CD4-positive, alpha-beta T cell (primary cell): ENCODE measurements at places on chromosomes 2 and 18. TPM values are rescaled to one million over a fixed set of nuclear protein-coding genes. Genes with fewer than 3 reads are reported as not detected.

- H3K27me3 ChIP-seq: no peaks in the 10 kb centered on the region
- DNase-seq: no peak
- H3K27ac ChIP-seq: no peak overlapping the region
- H3K36me3 ChIP-seq: no peaks in the 10 kb centered on the region
- H3K4me3 ChIP-seq: no peak overlapping the region
Measured at GRCh38 chr2:98825020-98825350, 94.1 kb upstream of the MGAT4A start.

GRCh38 chr2:155412598-155412997 lies 714.1 kb downstream of the KCNJ3 start:
- no peak overlapping the region for H3K4me3 ChIP-seq
- no peaks in the 10 kb centered on the region for H3K27me3 ChIP-seq
- no peak for DNase-seq
- H3K27ac ChIP-seq: no peak overlapping the region
- H3K36me3 ChIP-seq: no peaks in the 10 kb centered on the region

- H3K4me1 ChIP-seq: peaks cover 23% of the 10 kb centered on the region
- H3K36me3 ChIP-seq: no peaks in the 10 kb centered on the region
- no peak for DNase-seq
Measured at GRCh38 chr2:237669628-237670392, 42.4 kb downstream of the LRRFIP1 start.

DNA sequence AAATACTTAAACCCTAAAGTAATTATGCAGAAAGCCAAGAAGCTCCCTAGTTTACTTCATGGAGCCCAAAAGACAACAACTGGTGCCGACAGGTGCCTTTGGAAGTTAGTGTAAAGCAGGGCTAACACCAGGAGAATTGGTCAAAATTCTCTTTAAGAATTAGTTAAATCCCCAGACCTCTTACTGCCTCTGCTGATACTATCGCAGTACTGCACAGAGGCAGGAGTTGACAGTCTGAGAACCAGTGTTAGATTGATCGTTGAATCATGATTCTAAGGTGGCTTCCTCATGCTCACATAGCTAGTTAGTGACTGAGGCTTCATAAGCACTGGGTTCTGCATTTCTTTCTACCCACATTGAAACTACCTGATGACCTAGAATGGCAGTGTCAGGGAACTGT lies 445.0 kb downstream of the XIRP2 start:
- H3K4me3 ChIP-seq: no peak overlapping the region
- H3K27ac ChIP-seq: no peak overlapping the region
- DNase-seq: no peak
- H3K27me3 ChIP-seq: no peaks in the 10 kb centered on the region

- no peak overlapping the region for H3K27ac ChIP-seq
- DNase-seq: no peak
- H3K4me1 ChIP-seq: no peaks in the 10 kb centered on the region
- no peaks in the 10 kb centered on the region for H3K27me3 ChIP-seq
- no peak overlapping the region for H3K4me3 ChIP-seq
- no peaks in the 10 kb centered on the region for H3K36me3 ChIP-seq
Measured at GRCh38 chr2:13682540-13683272, 949.8 kb upstream of the LRATD1 start.

SERPINE2 gene
- total RNA-seq: 5.1 TPM
